H9 (cell line): ENCODE measurements at places on chromosomes 1 and 21. TPM values are rescaled to one million over a fixed set of nuclear protein-coding genes. Genes with fewer than 3 reads are reported as not detected.

- no peak for DNase-seq
- no peaks in the 10 kb centered on the region for H3K4me1 ChIP-seq
- H3K4me3 ChIP-seq, result no peak overlapping the region
- peaks cover 47% of the 10 kb centered on the region for H3K36me3 ChIP-seq
- no peaks in the 10 kb centered on the region for H3K27me3 ChIP-seq
Observed at GRCh38 chr21:8991968-8992621, 1529.3 kb upstream of the TPTE start.

DNA sequence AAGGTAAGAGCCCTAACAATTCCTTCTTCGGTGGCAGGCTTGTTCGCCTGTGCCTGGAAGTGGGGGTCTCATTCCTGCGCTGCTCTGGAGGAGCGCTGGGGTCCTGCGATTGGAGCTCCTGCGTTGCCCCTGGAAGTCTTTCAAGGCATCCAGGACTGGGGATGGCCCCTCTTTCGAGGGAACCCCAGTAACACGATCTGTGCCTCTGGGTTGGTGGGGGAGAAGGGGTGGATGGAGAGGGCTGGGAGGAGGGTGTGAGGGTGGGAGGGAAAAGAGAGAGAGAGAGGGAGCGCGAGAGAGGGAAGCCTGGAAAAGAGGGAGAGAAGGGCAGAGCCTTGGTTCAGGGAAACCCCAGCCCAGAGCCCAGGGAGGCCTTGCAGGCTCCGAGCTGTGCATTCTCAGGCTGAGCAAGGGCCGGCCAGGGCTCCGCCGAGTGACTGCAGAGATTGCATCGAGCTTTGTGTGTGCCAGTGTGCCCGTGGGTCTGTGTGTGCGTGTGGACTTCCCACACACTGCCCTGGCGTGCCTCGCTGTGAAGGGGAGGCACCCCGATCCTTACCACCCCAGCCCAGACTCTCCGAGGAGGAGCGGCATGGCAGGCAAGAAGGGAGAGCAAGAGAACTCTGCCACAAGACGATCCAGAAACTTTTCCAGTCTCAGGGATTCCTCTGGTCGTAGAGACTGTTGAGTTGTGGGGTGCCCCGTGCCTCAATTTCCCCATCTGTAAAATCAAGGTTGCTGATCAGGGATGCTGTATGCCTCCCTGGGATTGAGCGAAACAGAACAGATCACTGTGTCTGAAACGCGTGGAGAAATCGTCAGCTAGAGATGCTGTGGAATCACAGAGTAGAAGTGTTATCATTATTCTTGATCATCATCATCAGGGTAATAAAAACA, 619 bp downstream of the BCL9 start:
- DNase-seq, result peak; percentile 70
- no peak overlapping the region for H3K4me3 ChIP-seq
- no peaks in the 10 kb centered on the region for H3K36me3 ChIP-seq
- peaks cover 11% of the 10 kb centered on the region; the same call in 1 of the 2 replicates for H3K4me1 ChIP-seq

DNA sequence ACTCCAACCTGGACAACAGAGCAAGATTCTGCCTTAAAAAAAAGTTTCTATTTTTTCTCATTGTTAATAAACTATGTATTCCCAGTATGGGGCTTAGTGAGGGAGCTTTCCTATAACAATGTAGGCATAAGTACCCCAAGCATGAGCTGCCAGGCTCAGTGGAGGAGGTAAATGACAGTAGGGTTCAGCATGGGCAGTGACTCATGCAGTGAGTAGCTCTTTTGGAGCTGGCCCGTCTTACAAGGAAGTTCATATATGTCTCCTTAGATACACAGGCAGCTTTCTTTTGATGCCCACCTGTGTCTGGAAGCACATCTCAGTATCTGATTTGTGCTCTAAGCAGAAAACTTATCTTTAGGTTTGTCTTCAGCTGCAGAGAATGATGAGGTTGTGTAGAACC, 57.9 kb downstream of the ZNF678 start:
- H3K27ac ChIP-seq, result no peak overlapping the region
- H3K27me3 ChIP-seq, result no peaks in the 10 kb centered on the region
- no peak overlapping the region for H3K4me3 ChIP-seq
- peaks cover 33% of the 10 kb centered on the region for H3K36me3 ChIP-seq
- no peak for DNase-seq
- no peaks in the 10 kb centered on the region for H3K4me1 ChIP-seq

DNA sequence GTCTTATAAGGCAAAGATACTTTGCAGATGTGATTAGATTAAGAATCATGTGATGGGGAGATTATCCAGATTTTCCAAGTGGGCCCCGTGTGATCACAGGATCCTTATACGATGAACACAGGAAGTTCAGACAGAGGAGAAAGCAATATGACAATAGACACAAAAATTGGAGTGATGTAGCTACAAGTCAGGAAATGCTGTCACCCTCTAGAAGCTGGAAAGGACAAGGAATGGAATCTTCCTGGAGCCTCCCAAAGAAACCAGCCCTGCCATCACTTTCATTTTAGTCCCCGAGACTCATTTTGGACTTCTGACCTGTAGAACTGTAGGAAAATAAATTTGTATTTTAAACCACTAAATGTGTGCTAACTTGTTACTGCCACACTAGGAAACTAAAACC, 61.9 kb upstream of the C1orf21 start:
- no peak overlapping the region for H3K4me3 ChIP-seq
- no peaks in the 10 kb centered on the region for H3K27me3 ChIP-seq
- DNase-seq, result no peak
- H3K36me3 ChIP-seq, result no peaks in the 10 kb centered on the region
- no peak overlapping the region for H3K27ac ChIP-seq

GRCh38 chr1:19363536-19364152, 51.5 kb downstream of the SLC66A1 start:
- peaks cover 10% of the 10 kb centered on the region; the same call in 1 of the 2 replicates for H3K36me3 ChIP-seq
- no peak overlapping the region for H3K4me3 ChIP-seq
- H3K4me1 ChIP-seq, result no peaks in the 10 kb centered on the region
- no peak overlapping the region for H3K27ac ChIP-seq
- H3K27me3 ChIP-seq, result no peaks in the 10 kb centered on the region
- no peak for DNase-seq

- no peaks in the 10 kb centered on the region for H3K4me1 ChIP-seq
- H3K4me3 ChIP-seq, result no peak overlapping the region
- H3K36me3 ChIP-seq, result peaks cover 2% of the 10 kb centered on the region; the same call in 1 of the 3 replicates
- no peaks in the 10 kb centered on the region for H3K27me3 ChIP-seq
- no peak overlapping the region for H3K27ac ChIP-seq
Observed at GRCh38 chr21:44658913-44659595, 1.3 kb downstream of the KRTAP12-3 start.

GRCh38 chr1:37325509-37326437, 148.6 kb upstream of the ZC3H12A start:
- no peaks in the 10 kb centered on the region for H3K36me3 ChIP-seq
- no peak overlapping the region for H3K27ac ChIP-seq
- no peaks in the 10 kb centered on the region for H3K27me3 ChIP-seq
- DNase-seq, result peak; percentile 73
- no peak overlapping the region for H3K4me3 ChIP-seq
- H3K4me1 ChIP-seq, result no peaks in the 10 kb centered on the region

GRCh38 chr1:101257500-101258325, 20.9 kb downstream of the S1PR1 start:
- H3K36me3 ChIP-seq, result no peaks in the 10 kb centered on the region
- no peaks in the 10 kb centered on the region; the same call in 1 of the 2 replicates for H3K4me1 ChIP-seq
- no peak for DNase-seq
- no peaks in the 10 kb centered on the region for H3K27me3 ChIP-seq
- no peak overlapping the region for H3K27ac ChIP-seq

DNA sequence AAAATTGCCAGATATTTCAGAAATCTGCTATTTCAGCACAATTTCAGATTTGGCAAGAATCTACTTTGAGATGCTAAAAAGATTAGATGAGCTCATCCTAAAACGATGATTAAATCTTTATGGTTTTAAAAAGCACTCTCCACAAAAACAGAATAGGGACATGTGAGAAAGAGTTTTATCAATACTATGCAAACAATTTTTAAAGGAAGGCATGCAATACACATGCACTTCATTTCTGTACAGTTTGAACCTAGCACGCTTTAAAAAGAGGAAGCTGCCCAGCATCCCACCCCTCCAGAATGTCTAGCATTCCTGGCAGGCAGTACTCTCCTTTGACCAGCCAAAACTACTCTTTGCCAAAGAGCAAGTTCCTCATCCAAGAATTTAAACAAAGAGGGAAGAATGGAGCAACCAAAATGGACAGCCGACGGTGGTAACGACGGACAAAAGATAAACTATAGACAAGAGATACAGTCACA, 1.3 kb downstream of the ARHGAP29 start:
- H3K4me1 ChIP-seq, result no peaks in the 10 kb centered on the region
- H3K27me3 ChIP-seq, result peaks cover 23% of the 10 kb centered on the region; the same call in 1 of the 2 replicates
- peak overlapping the region; percentile 71 for H3K4me3 ChIP-seq
- no peak for DNase-seq
- H3K27ac ChIP-seq, result no peak overlapping the region
- no peaks in the 10 kb centered on the region for H3K36me3 ChIP-seq

- peaks cover 16% of the 10 kb centered on the region for H3K36me3 ChIP-seq
- no peaks in the 10 kb centered on the region for H3K4me1 ChIP-seq
- no peak overlapping the region for H3K4me3 ChIP-seq
- no peaks in the 10 kb centered on the region for H3K27me3 ChIP-seq
- no peak for DNase-seq
Observed at GRCh38 chr1:229782469-229782868, 156.4 kb downstream of the URB2 start.

DNA sequence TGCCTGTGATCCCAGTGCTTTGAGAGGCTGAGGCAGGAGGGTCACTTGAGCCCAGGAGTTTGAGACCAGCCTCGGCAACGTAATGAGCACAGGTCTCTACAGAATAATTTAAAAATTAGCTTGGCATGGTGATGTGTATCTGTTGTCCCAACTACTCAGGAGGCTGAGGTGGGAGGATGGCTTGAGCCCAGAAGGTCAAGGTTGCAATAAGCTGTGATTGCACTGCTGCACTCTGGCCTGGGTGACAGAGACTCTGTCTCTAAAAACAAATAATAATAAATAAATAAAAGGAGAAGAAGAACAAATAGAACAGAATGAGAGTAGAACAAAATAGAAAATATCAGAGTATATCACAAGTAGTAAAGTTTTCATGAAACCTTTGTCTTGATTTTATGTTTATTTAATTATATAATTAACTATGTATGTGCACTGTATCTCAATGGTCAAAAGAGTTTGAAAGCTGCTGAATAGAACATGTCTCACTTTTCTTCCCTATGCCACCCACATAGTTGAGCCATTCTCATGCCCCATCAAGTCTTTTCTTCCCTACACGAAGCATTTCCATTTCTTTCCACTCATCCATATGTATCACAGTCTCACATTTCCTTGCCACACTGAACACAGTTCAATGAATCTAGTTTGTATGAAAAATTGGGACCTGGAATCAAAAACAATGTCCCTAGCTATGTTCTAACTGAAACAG, 22.9 kb upstream of the APOBEC4 start:
- peaks cover 2% of the 10 kb centered on the region; the same call in 1 of the 2 replicates for H3K36me3 ChIP-seq
- no peak for DNase-seq
- no peak overlapping the region for H3K4me3 ChIP-seq
- no peak overlapping the region for H3K27ac ChIP-seq
- H3K4me1 ChIP-seq, result no peaks in the 10 kb centered on the region

GRCh38 chr1:112579801-112580510, 39.0 kb downstream of the ST7L start:
- H3K4me3 ChIP-seq, result no peak overlapping the region
- no peak for DNase-seq
- H3K27ac ChIP-seq, result no peak overlapping the region
- no peaks in the 10 kb centered on the region for H3K27me3 ChIP-seq
- peaks cover 5% of the 10 kb centered on the region; the same call in 2 of the 3 replicates for H3K36me3 ChIP-seq

GRCh38 chr1:93180723-93181613, at the start of gene CCDC18:
TSS of gene CCDC18 (plus strand) at chr1:93180724. CDS start at chr1:93183362, 2,638 bp downstream.
- H3K4me1 ChIP-seq, result no peaks in the 10 kb centered on the region
- H3K4me3 ChIP-seq, result peak within 1 kb of the TSS; percentile 94
- no peaks in the 10 kb centered on the region for H3K27me3 ChIP-seq
- no peak for DNase-seq

- no peak overlapping the region for H3K4me3 ChIP-seq
- peaks cover 6% of the 10 kb centered on the region; the same call in 1 of the 2 replicates for H3K4me1 ChIP-seq
- no peak overlapping the region for H3K27ac ChIP-seq
- H3K27me3 ChIP-seq, result no peaks in the 10 kb centered on the region
- no peaks in the 10 kb centered on the region for H3K36me3 ChIP-seq
Observed at GRCh38 chr1:56297904-56298303, 281.5 kb downstream of the PLPP3 start.

GRCh38 chr1:97091679-97092078, 370.1 kb downstream of the PTBP2 start:
- H3K27me3 ChIP-seq, result no peaks in the 10 kb centered on the region
- DNase-seq, result no peak
- H3K27ac ChIP-seq, result no peak overlapping the region

DNA sequence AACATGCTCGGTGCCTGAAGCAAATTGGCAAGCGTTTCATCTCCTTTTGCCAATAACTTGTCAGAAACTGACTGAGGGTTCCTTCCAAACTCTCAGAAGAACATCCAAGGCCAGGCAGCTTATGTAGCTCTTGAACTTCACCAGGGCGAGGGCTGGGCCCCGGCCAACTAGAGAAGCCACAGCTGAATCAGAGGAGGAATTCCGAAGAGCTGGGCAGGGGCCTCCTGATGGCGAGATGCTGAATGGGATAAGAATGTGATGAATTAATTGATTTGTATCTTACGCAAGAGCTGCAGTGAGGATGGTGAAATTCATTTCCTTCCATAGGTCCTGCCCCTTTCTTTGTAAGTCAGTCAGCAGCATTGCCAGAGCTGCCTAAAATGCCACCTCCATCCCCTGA, 345.8 kb downstream of the KIF26B start:
- H3K4me3 ChIP-seq, result no peak overlapping the region
- H3K27ac ChIP-seq, result no peak overlapping the region
- H3K27me3 ChIP-seq, result no peaks in the 10 kb centered on the region
- no peaks in the 10 kb centered on the region for H3K4me1 ChIP-seq

- no peaks in the 10 kb centered on the region for H3K36me3 ChIP-seq
- no peak overlapping the region for H3K4me3 ChIP-seq
- H3K27me3 ChIP-seq, result no peaks in the 10 kb centered on the region
- no peak for DNase-seq
- H3K4me1 ChIP-seq, result no peaks in the 10 kb centered on the region
Observed at GRCh38 chr1:216498277-216498676, 75.0 kb upstream of the USH2A start.

DNA sequence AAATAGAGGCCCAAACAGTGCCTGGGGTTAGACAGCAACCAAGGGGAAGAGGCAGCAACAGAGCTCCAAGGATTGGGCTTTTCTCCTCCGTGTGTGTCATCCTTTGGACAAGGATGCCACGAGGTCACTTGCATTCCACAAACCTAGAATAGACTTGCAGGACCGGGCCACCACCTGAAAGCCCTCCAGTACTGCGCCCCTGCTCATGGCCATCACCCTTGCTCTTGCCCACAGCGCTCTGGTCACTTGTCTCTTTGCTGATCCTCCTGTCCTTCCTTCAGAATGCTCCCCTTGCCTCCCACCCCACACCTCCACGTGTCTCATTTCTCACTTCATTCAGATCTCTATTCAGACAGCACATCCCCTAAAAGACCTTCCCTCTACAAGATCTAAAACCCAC, 247.4 kb downstream of the MATN1 start:
- peaks cover 5% of the 10 kb centered on the region for H3K36me3 ChIP-seq
- H3K4me1 ChIP-seq, result no peaks in the 10 kb centered on the region
- no peak overlapping the region for H3K27ac ChIP-seq
- no peak overlapping the region for H3K4me3 ChIP-seq
- no peaks in the 10 kb centered on the region for H3K27me3 ChIP-seq
- no peak for DNase-seq

- DNase-seq, result no peak
- H3K27ac ChIP-seq, result no peak overlapping the region
- H3K36me3 ChIP-seq, result no peaks in the 10 kb centered on the region
Observed at GRCh38 chr1:246139745-246140182, 367.3 kb downstream of the SMYD3 start.

IL12RB2 gene
- 0.77 and 0.88 TPM in 2 replicates for total RNA-seq

CLCA4 gene
- total RNA-seq, result not detected in 2 replicates

TNNT2 gene
- total RNA-seq, result 5.9 and 8.6 TPM in 2 replicates

SPTA1 gene
- total RNA-seq, result not detected in 2 replicates

LRRC3 gene
- total RNA-seq, result 2.6 and 3.1 TPM in 2 replicates

MRPS6 gene
- total RNA-seq, result 77.5 and 83.2 TPM in 2 replicates

ATP1A4 gene
- 0.20 and 0.44 TPM in 2 replicates for total RNA-seq
